H9 (cell line): ENCODE measurements at places on chromosomes 16 and 17. TPM values are rescaled to one million over a fixed set of nuclear protein-coding genes. Genes with fewer than 3 reads are reported as not detected.

- H3K4me3 ChIP-seq: no peak overlapping the region
- DNase-seq: peak; percentile 91
- H3K36me3 ChIP-seq: peaks cover 79% of the 10 kb centered on the region
- no peak overlapping the region for H3K27ac ChIP-seq
These were observed 8.2 kb downstream of the SYNGR2 start for GRCh38 chr17:78176548-78177025.

DNA sequence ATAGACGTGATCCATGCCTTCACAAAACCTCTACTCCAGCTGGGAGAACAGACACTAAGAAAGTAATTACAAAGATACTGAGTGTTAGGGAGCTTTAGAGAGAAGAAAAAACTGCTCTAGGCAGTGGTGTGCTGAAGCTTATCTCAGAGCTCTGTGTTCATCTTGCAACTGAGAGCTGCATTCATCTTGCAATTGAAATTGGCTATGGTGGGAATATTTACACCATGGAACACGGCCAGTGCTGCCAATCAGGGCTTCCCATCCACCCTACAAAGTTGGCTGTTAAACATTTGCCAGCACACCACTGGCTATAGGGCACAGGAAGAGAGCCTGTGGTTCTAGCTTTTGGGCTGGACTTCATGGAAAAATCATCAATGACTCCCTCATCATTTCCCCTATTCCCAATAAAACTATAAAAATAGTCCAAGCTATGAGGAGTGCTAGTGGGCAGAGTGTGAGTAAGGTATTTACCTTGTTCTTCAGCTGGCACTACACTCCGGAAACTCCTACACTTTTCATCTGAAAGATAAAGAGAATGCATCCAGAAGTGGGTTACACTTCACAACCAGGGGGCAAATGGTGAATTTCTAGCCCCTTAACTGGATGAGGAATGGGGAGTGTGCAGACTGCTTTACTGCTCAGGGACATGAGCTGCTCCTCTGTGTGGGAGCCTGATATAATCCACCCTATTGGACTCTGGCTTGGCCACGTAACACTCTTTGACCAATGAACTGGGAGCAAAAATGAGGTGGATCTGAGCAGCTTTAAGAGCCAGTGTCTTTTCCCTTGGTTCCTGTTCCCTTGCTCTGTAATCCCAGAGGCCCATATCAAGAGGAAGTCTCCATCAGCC lies 11.6 kb downstream of the GSG1L2 start:
- H3K4me1 ChIP-seq: no peaks in the 10 kb centered on the region
- no peaks in the 10 kb centered on the region for H3K27me3 ChIP-seq
- no peak for DNase-seq

GRCh38 chr16:1545044-1546040 lies 11.9 kb downstream of the TMEM204 start:
- no peak overlapping the region for H3K27ac ChIP-seq
- H3K27me3 ChIP-seq: no peaks in the 10 kb centered on the region
- DNase-seq: no peak
- H3K4me3 ChIP-seq: no peak overlapping the region
- H3K4me1 ChIP-seq: no peaks in the 10 kb centered on the region

- no peaks in the 10 kb centered on the region for H3K27me3 ChIP-seq
- H3K4me1 ChIP-seq: no peaks in the 10 kb centered on the region
- H3K27ac ChIP-seq: no peak overlapping the region
- H3K4me3 ChIP-seq: no peak overlapping the region
These were observed 23.8 kb downstream of the TBC1D3B start for GRCh38 chr17:36152639-36153120.

- H3K36me3 ChIP-seq: no peaks in the 10 kb centered on the region
- no peaks in the 10 kb centered on the region for H3K27me3 ChIP-seq
- no peaks in the 10 kb centered on the region for H3K4me1 ChIP-seq
- peak; percentile 57 for DNase-seq
These were observed 22.0 kb upstream of the NPTX1 start for GRCh38 chr17:80498242-80498919.

DNA sequence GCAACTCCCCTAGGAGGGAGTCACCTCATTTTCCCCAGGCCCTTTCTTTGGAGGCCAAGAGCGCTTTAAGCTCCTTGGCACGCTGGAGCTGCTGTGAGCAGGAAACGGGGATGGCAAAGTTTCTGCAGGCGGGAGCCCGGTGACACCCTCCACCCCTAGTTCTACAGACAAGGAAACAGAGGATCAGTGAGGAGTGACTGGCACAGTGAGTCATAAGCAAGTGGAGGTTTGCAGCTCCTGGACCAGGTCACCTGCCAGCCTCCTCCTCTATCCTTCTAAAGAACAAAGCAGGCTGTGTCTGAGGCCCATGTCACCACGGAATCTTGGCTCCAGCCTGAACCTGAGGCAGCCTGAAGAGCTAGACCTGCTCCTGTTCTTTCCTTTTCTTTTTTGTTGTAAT lies 141.9 kb downstream of the TMEM132E start:
- H3K4me3 ChIP-seq: no peak overlapping the region
- H3K27ac ChIP-seq: no peak overlapping the region
- H3K4me1 ChIP-seq: no peaks in the 10 kb centered on the region
- no peaks in the 10 kb centered on the region for H3K36me3 ChIP-seq

DNA sequence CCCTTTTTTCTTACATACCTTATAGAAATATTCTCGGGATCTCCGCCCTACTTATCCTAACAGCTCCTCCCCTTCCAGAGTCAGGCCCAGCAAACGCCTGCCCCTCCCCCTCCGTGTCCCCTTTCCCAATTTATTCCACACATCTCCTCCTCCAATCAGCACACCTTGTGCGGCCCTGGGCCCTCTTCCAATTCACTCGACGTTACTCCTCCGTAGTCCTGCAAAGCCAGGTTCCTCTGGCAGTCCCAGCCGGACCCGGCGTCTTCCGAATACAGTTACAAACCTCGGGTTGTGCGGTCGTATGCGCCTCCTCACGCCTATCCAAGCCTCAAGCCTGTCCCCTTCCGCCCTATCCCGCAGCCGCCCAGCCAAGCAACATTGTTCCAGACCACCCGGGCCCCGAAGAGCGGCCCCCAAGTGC lies 677 bp downstream of the CBX1 start:
- peaks cover 2% of the 10 kb centered on the region for H3K36me3 ChIP-seq
- H3K27me3 ChIP-seq: no peaks in the 10 kb centered on the region
- no peaks in the 10 kb centered on the region for H3K4me1 ChIP-seq
- peak overlapping the region; percentile 99 for H3K4me3 ChIP-seq
- DNase-seq: peak; percentile 90

GRCh38 chr16:74627506-74628220 lies 20.7 kb upstream of the GLG1 start:
- no peaks in the 10 kb centered on the region for H3K27me3 ChIP-seq
- DNase-seq: no peak
- H3K36me3 ChIP-seq: peaks cover 63% of the 10 kb centered on the region
- H3K27ac ChIP-seq: no peak overlapping the region
- no peaks in the 10 kb centered on the region for H3K4me1 ChIP-seq

DNA sequence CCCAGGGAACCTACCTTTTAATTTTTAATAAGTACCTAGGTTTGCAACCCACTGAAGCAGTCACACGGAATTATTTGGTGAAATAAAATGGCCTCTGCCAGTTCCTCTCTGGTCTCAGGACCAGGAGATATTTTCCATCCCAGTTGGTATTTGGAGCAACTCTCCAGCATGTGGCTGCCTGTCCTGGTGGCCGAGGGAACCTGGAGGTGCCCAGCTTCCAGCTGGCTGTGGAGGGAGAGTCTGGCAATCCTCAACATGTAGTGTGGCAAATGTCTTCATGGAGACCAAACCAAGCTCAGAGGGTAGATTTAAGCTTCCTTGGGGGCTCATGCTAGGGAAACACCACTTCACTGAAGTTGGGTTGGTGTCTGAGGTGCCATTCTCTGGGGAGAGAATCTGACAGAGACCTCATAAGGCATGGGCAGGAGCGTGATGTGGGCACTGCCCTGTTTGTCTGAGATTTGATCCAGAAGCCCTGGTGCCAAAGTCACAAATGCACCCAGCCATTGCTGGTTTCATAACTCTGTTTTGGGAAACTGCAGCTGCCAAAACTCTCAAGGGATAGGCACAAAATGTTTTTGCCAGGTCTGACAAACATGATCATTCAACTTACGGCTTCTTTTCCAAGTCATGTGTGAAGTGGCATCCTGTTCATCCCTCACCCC lies 2.8 kb downstream of the MT1X start:
- no peak overlapping the region for H3K4me3 ChIP-seq
- peaks cover 13% of the 10 kb centered on the region for H3K36me3 ChIP-seq
- H3K4me1 ChIP-seq: no peaks in the 10 kb centered on the region
- no peaks in the 10 kb centered on the region for H3K27me3 ChIP-seq

DNA sequence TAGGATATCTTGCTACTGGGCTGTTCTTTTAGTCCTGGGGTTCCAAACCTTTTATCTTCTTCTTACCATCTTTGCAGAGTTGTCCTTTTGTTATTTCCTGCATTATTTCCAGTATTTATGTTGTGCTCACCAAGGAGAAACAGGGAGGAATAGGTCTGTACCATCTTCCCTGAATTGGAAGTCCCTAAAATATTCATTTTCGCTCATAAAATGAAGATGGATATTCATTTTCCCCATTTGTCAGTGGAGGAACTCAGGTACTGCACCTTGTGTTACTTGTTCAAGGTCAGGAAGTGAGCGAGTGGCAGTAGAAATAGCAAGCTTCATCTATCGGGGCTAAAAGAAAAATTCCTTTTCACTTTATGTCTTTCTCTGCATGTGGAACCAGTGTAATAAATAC lies 989.7 kb downstream of the CDH11 start:
- no peaks in the 10 kb centered on the region for H3K36me3 ChIP-seq
- no peak for DNase-seq

- no peak overlapping the region for H3K27ac ChIP-seq
- no peak overlapping the region for H3K4me3 ChIP-seq
- no peaks in the 10 kb centered on the region for H3K36me3 ChIP-seq
- no peaks in the 10 kb centered on the region for H3K27me3 ChIP-seq
These were observed 23.1 kb upstream of the DNAH17 start for GRCh38 chr17:78600181-78600721.

DNA sequence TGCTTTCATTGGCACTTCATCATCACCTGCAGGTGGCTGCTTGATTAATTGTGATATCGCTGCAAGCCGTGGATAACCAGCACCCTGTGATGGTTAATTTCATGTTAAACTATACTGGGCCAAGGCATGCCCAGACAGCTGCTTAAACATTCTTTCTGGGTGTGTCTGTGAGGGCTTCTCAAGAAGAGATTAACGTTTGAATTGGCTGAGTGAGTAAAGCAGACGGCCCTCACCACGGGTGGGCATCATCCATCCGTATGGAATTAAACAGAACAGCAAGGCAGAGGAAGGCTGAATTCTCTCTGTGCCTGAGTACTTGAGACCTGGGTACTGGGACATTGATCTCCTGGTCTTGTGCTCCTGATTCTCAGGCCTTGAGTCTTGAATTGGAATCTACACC lies 7.1 kb upstream of the ZNF213 start:
- H3K4me1 ChIP-seq: peaks cover 3% of the 10 kb centered on the region; the same call in 1 of the 2 replicates
- no peak overlapping the region for H3K27ac ChIP-seq
- DNase-seq: peak; percentile 76
- H3K36me3 ChIP-seq: peaks cover 25% of the 10 kb centered on the region

GRCh38 chr16:58532414-58532813 lies 17.1 kb downstream of the SETD6 start:
- H3K4me1 ChIP-seq: no peaks in the 10 kb centered on the region
- no peak overlapping the region for H3K27ac ChIP-seq
- H3K4me3 ChIP-seq: no peak overlapping the region
- H3K36me3 ChIP-seq: peaks cover 92% of the 10 kb centered on the region

- no peak overlapping the region for H3K27ac ChIP-seq
- peak; percentile 15 for DNase-seq
- no peak overlapping the region for H3K4me3 ChIP-seq
- peaks cover 10% of the 10 kb centered on the region for H3K36me3 ChIP-seq
- H3K27me3 ChIP-seq: no peaks in the 10 kb centered on the region
These were observed 240.3 kb downstream of the ZNF423 start for GRCh38 chr16:49615576-49615975.

DNA sequence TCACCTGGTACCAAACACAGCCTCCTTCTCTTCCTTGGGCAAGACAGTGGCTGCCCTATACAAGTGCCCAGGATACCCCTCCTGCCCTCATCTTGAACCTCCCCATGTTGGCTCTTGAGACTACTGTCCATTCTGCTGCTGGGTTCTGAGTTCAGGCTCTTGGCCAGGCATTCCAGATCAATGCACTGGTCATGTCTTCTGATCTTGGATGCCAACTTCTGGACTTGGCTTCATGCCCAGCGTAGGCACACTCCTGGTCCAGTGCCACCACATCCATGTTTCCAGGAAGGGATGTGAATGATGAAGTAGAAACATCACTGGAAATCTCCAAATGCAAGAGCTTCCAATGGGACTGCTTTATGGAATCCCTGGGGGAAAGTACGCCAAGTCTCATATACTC lies 51.5 kb downstream of the DYNLRB2 start:
- no peaks in the 10 kb centered on the region for H3K4me1 ChIP-seq
- H3K27ac ChIP-seq: no peak overlapping the region
- DNase-seq: no peak
- H3K36me3 ChIP-seq: peaks cover 3% of the 10 kb centered on the region
- no peaks in the 10 kb centered on the region for H3K27me3 ChIP-seq
- no peak overlapping the region for H3K4me3 ChIP-seq

DNA sequence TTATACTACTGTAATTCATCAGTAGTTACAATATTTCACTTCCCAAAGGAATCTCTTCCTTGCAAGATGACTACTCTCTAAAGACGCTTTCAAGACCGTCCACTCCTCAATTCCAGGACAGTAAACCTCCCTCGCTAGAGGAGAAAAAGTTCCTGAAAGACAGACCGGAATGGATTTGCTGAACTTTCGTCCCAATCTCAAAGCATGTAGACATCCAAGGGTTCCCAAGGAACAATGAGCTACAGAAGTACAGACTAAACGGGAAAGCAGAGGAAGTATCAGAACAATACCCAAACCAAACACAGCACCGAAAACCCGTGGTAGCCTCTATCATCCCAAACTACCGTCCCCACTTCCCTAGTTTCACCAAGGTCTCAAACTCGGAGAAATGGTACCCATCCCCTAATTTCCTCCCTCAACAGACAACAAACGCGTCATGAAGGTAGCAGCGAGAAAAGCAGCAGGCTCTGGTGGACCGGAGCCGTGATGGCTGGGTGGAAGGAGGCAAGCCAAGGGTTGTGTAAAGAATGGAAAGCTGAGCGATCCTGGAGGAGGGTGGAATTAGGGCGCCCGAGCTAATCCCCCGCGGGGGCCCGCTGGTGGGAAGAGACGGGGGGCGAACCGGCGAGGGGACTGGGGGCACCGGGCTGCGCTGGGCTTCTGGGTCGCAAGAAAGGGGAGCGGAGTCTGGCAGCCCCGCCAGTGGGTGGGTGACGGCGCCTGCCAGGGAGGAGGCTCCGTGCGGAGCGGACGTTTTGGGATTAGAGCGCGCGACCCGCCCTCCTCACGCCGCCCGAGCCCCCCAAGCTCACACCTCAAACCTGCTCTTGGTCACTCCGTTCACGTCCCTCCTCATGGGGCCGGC lies 647 bp downstream of the FBXL20 start:
- peak overlapping the region; percentile 88 for H3K4me3 ChIP-seq
- peaks cover 3% of the 10 kb centered on the region; the same call in 2 of the 3 replicates for H3K36me3 ChIP-seq
- no peak overlapping the region for H3K27ac ChIP-seq
- no peaks in the 10 kb centered on the region for H3K4me1 ChIP-seq

GRCh38 chr16:75203667-75204409 lies 3.1 kb downstream of the CTRB2 start:
- H3K36me3 ChIP-seq: no peaks in the 10 kb centered on the region
- no peak overlapping the region for H3K27ac ChIP-seq
- no peak overlapping the region for H3K4me3 ChIP-seq
- H3K27me3 ChIP-seq: no peaks in the 10 kb centered on the region
- no peak for DNase-seq

- H3K4me3 ChIP-seq: no peak overlapping the region
- no peaks in the 10 kb centered on the region for H3K27me3 ChIP-seq
- peaks cover 10% of the 10 kb centered on the region for H3K36me3 ChIP-seq
- no peak for DNase-seq
These were observed 151.0 kb downstream of the SHISA9 start for GRCh38 chr16:13052431-13052830.

Gene GDPD1
- total RNA-seq: 1.3 and 2.6 TPM in 2 replicates

Gene SLC2A4
- 4.4 and 4.7 TPM in 2 replicates for total RNA-seq

Gene CNGB1
- total RNA-seq: not detected in 2 replicates
